ENCODE measurements at places on chromosomes 12 and 14. TPM values are rescaled to one million over a fixed set of nuclear protein-coding genes. Genes with fewer than 3 reads are reported as not detected.

GRCh38 chr12:43336962-43337555 is 214.9 kb downstream of the ADAMTS20 start:
- H3K4me1 ChIP-seq, result peaks cover 15% of the 10 kb centered on the region
- H3K27ac ChIP-seq, result no peak overlapping the region
- H3K4me3 ChIP-seq, result no peak overlapping the region
- H3K36me3 ChIP-seq, result no peaks in the 10 kb centered on the region
- H3K27me3 ChIP-seq, result no peaks in the 10 kb centered on the region

- H3K27ac ChIP-seq, result peak overlapping the region; percentile 69
- peaks cover 17% of the 10 kb centered on the region for H3K4me1 ChIP-seq
- DNase-seq, result peak; percentile 55
- H3K27me3 ChIP-seq, result no peaks in the 10 kb centered on the region
Observed at GRCh38 chr12:15151161-15152091, 69.8 kb downstream of the RERG start.

DNA sequence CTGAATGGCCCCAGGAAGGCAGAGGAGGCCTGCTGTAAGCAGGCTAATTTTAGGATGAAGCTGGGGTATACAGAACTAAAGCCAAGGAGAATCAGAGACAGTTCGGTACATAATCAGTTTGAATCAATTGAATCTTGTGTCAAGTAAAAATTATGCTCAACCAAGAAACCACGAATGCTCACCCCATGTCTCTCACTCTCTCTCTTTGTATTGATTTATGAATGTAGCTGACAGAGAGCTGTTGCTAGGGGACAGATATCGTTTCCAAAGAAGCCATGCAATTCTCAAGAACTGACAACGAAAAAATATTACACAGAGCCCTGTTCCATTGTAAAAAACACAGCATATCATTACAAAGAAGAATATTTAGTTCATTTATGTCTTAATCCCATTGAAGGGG is 151.1 kb upstream of the PKP2 start:
- H3K27ac ChIP-seq, result no peak overlapping the region
- no peak overlapping the region for H3K4me3 ChIP-seq
- no peaks in the 10 kb centered on the region for H3K36me3 ChIP-seq
- no peak for DNase-seq

DNA sequence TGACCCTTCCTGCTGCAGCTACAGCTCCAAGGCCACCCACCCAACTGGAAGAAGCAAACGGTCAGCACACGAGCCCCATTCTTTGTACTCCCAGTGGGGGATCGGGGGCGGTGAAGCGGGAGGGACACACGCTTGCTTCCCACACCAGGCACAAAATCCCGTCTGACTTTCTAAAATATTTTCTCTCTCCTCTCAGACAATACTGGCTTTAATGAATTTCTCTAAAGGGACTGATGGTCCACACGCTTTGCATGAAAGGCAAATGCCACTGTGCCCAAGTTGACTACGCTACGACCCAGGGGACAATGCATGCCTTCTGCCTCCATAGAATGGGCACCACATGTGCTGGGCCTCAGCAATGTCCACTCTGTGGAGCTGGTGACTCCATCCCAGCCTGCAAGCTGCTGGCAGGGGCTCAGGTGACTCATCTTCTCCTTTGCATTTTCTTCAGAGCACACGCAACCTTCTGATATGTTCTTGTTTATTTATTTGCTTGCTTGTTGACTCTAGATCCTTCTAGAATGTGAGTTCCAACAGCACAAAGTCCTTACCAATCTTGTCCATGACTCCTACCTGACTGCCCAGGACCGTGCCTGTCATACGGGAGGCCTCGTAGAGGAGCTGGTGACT is 15.6 kb downstream of the SYNE3 start:
- peak overlapping the region; percentile 39 for H3K27ac ChIP-seq
- H3K27me3 ChIP-seq, result no peaks in the 10 kb centered on the region
- DNase-seq, result peak; percentile 61
- peaks cover 40% of the 10 kb centered on the region for H3K4me1 ChIP-seq
- H3K36me3 ChIP-seq, result no peaks in the 10 kb centered on the region

DNA sequence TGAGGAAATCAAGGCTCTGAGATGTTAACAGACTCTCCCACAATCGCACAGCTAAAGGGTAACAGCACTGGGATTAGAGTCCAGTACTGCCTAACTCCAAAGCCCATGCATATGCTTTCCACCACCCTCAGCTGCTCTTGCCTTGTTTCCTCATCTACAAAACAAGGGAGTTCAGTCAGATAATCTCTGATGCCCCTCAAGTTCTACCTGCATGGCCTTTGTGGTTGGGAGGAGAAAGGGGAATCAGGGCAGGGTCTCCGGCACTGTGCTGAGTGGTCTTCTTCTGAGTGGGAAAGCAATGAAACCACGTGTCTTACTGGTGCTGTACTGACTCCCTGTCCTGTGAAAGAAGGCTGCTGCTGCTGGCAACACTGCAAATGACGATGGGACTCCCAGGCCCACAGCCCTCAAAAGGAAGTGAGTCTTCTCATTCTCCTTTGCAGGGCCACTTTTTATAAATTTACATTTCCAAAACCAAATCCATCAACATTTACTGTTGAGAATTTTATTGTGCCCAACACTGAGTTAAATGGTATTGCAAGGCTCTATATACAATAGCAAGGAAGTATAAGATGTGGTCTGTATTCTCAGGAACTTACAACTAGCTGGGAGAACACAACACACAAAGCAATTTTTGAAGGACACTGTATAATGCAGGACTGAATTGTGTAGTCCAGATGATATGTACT is 19.7 kb upstream of the DUSP16 start:
- no peaks in the 10 kb centered on the region for H3K4me1 ChIP-seq
- H3K27me3 ChIP-seq, result no peaks in the 10 kb centered on the region
- no peaks in the 10 kb centered on the region for H3K36me3 ChIP-seq
- DNase-seq, result no peak
- no peak overlapping the region for H3K4me3 ChIP-seq
- peak overlapping the region; percentile 21 for H3K27ac ChIP-seq

GRCh38 chr12:76556368-76556767 is 3.2 kb downstream of the OSBPL8 start:
- no peak for DNase-seq
- H3K27ac ChIP-seq, result no peak overlapping the region
- H3K27me3 ChIP-seq, result no peaks in the 10 kb centered on the region
- peaks cover 9% of the 10 kb centered on the region for H3K4me1 ChIP-seq
- H3K36me3 ChIP-seq, result no peaks in the 10 kb centered on the region

GRCh38 chr12:12331244-12331771 is 18.7 kb downstream of the MANSC1 start:
- H3K27me3 ChIP-seq, result no peaks in the 10 kb centered on the region
- H3K4me1 ChIP-seq, result peaks cover 12% of the 10 kb centered on the region
- H3K27ac ChIP-seq, result peak overlapping the region; percentile 74
- no peak overlapping the region for H3K4me3 ChIP-seq
- peak; percentile 45 for DNase-seq

DNA sequence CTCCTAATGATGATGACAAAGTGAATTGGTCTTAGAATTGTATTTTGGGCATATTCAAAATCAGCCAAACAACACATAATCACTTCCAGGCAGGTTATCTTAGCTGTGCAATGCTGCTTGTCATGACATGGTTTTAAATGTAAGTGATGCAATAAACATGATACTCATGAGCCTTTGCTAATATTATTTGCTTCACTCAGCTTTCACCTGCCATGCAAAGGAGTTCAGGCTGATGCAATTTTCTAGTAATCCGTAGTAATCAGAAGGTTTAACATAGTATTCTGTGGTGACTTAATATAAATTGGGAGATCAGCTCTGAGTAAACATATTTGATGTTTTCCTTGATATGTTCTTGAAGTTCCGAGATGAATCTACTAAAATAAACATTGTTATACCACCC is 29.1 kb downstream of the TMEM260 start:
- H3K36me3 ChIP-seq, result no peaks in the 10 kb centered on the region
- no peaks in the 10 kb centered on the region for H3K27me3 ChIP-seq
- H3K4me1 ChIP-seq, result no peaks in the 10 kb centered on the region

GRCh38 chr14:71557351-71557750 is 374.9 kb upstream of the RGS6 start:
- no peak for DNase-seq
- H3K4me1 ChIP-seq, result peaks cover 16% of the 10 kb centered on the region
- peak overlapping the region; percentile 91 for H3K27ac ChIP-seq
- no peaks in the 10 kb centered on the region for H3K27me3 ChIP-seq
- no peak overlapping the region for H3K4me3 ChIP-seq

- no peaks in the 10 kb centered on the region for H3K27me3 ChIP-seq
- DNase-seq, result no peak
- H3K4me1 ChIP-seq, result peaks cover 2% of the 10 kb centered on the region
Observed at GRCh38 chr12:118427819-118428218, 51.5 kb downstream of the SUDS3 start.

- peak; percentile 15 for DNase-seq
- H3K27ac ChIP-seq, result peak overlapping the region; percentile 91
- H3K27me3 ChIP-seq, result no peaks in the 10 kb centered on the region
- peak overlapping the region; percentile 43 for H3K4me3 ChIP-seq
- H3K36me3 ChIP-seq, result no peaks in the 10 kb centered on the region
- peaks cover 6% of the 10 kb centered on the region for H3K4me1 ChIP-seq
Observed at GRCh38 chr12:94458877-94459727, 565 bp downstream of the CEP83 start.

- H3K27ac ChIP-seq, result no peak overlapping the region
- DNase-seq, result no peak
- no peaks in the 10 kb centered on the region for H3K27me3 ChIP-seq
- no peaks in the 10 kb centered on the region for H3K36me3 ChIP-seq
- H3K4me3 ChIP-seq, result no peak overlapping the region
Observed at GRCh38 chr12:74741112-74741511, 203.5 kb downstream of the ATXN7L3B start.

GRCh38 chr12:68482660-68483059 is 128.0 kb upstream of the RAP1B start:
- H3K27ac ChIP-seq, result no peak overlapping the region
- DNase-seq, result no peak
- H3K36me3 ChIP-seq, result no peaks in the 10 kb centered on the region
- no peak overlapping the region for H3K4me3 ChIP-seq

DNA sequence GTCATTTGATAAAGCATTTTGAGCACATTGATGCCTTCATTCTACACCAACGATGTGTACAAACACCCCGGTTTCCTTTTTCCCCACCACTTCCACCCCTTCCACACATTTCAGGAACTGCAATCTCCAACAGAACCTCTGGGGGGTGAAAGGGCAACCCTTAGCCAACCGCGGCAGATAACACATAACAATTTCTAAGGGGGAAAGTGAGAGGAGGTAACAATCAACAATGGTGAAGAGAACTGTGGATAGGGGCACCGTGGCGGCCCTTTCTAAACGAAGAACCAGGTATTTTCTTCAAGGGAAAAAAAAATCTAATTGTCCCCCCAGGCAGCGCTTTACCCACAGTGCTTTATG is 1.1 kb downstream of the KITLG start:
- peaks cover 11% of the 10 kb centered on the region for H3K4me1 ChIP-seq
- no peaks in the 10 kb centered on the region for H3K36me3 ChIP-seq
- no peaks in the 10 kb centered on the region for H3K27me3 ChIP-seq
- peak; percentile 53 for DNase-seq
- H3K27ac ChIP-seq, result peak overlapping the region; percentile 64
- peak overlapping the region; percentile 87 for H3K4me3 ChIP-seq

DNA sequence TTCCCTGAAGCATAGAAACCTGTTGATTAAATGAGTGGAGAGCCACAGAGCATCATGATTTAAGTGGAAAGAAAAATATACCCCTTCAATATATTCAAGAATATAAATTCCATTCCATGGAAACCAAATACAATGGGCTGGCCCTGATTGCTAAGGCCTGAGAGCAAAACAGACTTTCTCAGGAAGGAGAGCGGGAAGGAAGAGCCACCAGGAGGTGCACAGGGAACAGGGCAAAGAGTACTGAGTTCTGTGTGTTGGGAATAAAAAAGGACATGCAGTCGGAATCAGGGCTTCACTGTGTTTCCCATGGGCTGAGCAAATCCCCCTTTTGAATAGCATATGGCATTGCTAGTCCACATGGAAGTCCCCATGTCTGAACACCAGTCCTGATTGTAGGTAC is 69.7 kb upstream of the PLEKHG3 start:
- no peak overlapping the region for H3K4me3 ChIP-seq
- H3K4me1 ChIP-seq, result peaks cover 11% of the 10 kb centered on the region
- DNase-seq, result no peak
- H3K36me3 ChIP-seq, result no peaks in the 10 kb centered on the region
- H3K27ac ChIP-seq, result no peak overlapping the region

DNA sequence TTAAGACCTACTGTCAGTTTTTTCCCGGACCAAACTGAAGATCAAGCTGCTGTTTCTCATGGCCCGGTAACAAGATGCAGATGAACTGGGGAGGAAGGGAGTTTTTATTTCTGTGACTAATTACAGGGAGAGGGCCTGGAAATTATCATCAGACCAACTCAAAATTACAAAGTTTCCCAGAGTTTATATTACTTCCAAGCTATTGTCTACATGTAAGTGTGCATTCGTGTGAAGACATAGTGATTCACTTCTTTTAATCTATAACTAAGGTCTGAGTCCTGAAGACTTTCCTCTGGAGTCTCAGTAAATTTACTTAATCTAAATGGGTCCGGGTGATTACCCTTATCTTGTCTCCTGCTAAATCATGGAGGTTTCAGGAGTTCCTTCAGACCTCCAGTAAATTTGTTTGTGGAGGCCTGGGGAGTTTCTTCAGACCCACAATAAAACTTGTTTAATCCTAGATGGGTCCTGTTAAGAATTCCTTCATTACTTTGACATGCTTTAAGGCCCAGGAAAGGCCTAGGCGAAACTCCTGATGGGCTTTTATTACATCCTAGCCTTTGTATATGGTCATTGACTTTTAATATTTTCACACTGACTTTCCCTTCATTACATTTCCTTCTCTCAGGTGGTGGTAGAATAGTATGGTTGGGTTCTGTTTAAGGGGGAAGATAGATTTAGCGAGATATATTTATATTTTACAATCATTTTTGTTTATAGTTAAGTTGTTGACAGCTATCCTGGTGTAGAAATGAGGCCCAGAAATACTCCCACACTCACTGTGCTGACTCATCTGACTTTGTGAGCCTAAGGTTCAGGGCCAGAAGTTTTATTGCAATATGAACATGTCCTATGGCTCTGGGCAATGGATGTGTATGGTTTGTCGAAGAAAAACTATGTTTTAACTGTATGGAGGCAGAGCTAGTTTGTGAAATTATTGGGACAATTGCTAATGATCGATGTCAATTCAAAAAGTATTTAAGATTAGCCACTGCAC is 627.0 kb upstream of the FBXO33 start:
- no peaks in the 10 kb centered on the region for H3K36me3 ChIP-seq
- peak overlapping the region; percentile 35 for H3K27ac ChIP-seq
- no peaks in the 10 kb centered on the region for H3K4me1 ChIP-seq
- DNase-seq, result peak; percentile 6

The NABP2 gene
- total RNA-seq, result 21.9 TPM

The GABARAPL1 gene
- total RNA-seq, result 77.9 TPM

The HOXC12 gene
- total RNA-seq, result not detected

The WNT1 gene
- not detected for total RNA-seq

The PPP4R3A gene
- total RNA-seq, result 85.7 TPM

The LLPH gene
- 17.4 TPM for total RNA-seq

The SMIM41 gene
- not detected for total RNA-seq

The P2RX2 gene
- total RNA-seq, result not detected

Data from hepatocyte (in vitro differentiated cells).